ENCODE measurements at places on chromosomes 12 and 14. TPM values are rescaled to one million over a fixed set of nuclear protein-coding genes. Genes with fewer than 3 reads are reported as not detected.

- H3K36me3 ChIP-seq: no peaks in the 10 kb centered on the region
- no peaks in the 10 kb centered on the region for H3K4me1 ChIP-seq
- no peaks in the 10 kb centered on the region for H3K27me3 ChIP-seq
- H3K4me3 ChIP-seq: no peak overlapping the region
Observed at GRCh38 chr14:44405011-44405486, 102.0 kb downstream of the FSCB start.

- peak overlapping the region; percentile 89 for H3K27ac ChIP-seq
- H3K36me3 ChIP-seq: no peaks in the 10 kb centered on the region
- no peaks in the 10 kb centered on the region for H3K27me3 ChIP-seq
- peaks cover 79% of the 10 kb centered on the region for H3K4me1 ChIP-seq
- peak; percentile 68 for DNase-seq
Observed at GRCh38 chr12:53048033-53048779, 1.7 kb upstream of the TNS2 start.

GRCh38 chr12:88398031-88398430 is 182.2 kb downstream of the KITLG start:
- no peak overlapping the region for H3K27ac ChIP-seq
- no peaks in the 10 kb centered on the region for H3K36me3 ChIP-seq
- no peaks in the 10 kb centered on the region for H3K4me1 ChIP-seq
- no peak overlapping the region for H3K4me3 ChIP-seq
- DNase-seq: no peak

- no peaks in the 10 kb centered on the region for H3K27me3 ChIP-seq
- no peak overlapping the region for H3K4me3 ChIP-seq
- H3K27ac ChIP-seq: no peak overlapping the region
- no peaks in the 10 kb centered on the region for H3K36me3 ChIP-seq
- no peaks in the 10 kb centered on the region for H3K4me1 ChIP-seq
Observed at GRCh38 chr14:71448431-71449315, 483.6 kb upstream of the RGS6 start.

- H3K4me1 ChIP-seq: peaks cover 13% of the 10 kb centered on the region
- no peak overlapping the region for H3K27ac ChIP-seq
- no peak for DNase-seq
- no peaks in the 10 kb centered on the region for H3K27me3 ChIP-seq
Observed at GRCh38 chr14:54465654-54466053, 23.1 kb downstream of the GMFB start.

DNA sequence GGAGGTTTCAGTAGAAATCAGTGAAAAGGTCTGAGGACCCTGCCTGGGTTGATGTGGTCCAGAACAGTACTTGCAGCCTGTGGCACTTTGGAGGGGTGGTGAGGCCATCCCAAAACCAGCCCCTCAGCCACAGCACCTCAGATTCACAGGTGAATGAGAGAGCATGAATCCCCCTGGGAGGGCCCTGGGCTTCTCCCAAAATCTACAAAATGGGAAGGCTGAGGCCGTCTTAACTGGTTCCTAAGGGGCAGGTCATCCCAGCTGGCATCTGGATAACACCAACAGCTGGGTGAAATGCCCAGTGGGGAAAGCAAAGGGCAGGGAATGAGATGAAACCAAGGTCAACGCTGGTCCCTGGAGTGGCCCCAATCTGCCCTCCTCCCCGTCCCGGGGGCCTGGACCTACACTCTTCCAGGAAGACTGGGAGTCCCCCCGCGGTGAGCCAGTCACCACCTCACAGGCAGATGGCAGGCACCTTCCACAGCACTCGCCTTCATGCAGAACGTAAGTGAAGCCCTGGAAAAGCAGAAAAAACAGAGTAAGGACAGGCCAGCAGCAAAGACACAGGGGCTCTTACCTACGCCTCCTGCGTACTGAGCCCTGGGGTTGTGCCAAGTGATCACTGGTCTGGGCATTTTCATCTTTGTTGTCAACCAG is 26.3 kb upstream of the ANO2 start:
- H3K4me3 ChIP-seq: no peak overlapping the region
- H3K4me1 ChIP-seq: no peaks in the 10 kb centered on the region
- DNase-seq: no peak
- H3K36me3 ChIP-seq: no peaks in the 10 kb centered on the region
- no peak overlapping the region for H3K27ac ChIP-seq

- peak overlapping the region; percentile 9 for H3K27ac ChIP-seq
- DNase-seq: no peak
- H3K36me3 ChIP-seq: no peaks in the 10 kb centered on the region
- no peaks in the 10 kb centered on the region for H3K27me3 ChIP-seq
Observed at GRCh38 chr12:46470975-46471374, 98.4 kb upstream of the SLC38A2 start.

DNA sequence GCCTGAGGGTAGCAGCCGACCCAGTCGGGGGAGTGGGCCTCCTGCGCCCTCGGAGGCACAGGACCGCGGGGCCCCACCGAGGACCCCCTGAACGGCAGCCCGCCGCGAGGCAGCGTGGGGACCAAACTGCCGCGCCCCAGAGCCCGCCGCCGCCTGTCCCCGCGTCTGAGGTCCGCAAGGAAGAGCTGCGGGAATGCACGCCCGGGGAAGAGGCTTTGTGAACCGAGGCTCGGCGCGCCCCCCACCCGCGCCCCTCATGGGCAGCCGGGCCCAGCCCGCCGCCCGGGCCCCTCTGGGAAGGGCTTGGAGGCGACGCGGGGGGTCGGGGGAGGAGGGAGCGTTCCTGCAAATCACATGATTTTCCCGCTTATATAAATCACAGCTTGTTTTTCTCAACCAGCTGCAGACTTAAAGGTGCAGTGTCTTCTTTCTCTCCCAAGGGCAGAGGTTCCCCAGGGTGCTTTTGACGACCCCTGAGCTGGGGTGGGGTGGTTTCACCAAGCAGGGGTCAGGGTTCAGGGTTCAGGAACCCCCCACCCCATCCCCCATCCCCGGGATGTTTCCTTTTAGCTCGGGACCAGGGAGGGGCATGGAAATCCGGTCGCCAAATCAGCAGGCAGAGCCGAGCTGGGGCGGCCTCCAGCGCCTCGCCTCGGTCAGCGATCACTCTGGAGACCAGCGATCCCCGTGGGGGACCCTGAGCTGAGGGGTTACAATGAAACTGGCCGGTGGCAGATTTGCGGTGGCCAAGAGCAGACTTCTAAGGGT is 44.7 kb upstream of the ATP23 start:
- no peak overlapping the region for H3K27ac ChIP-seq
- peaks cover 44% of the 10 kb centered on the region for H3K4me1 ChIP-seq
- peaks cover 57% of the 10 kb centered on the region for H3K27me3 ChIP-seq
- peak overlapping the region; percentile 67 for H3K4me3 ChIP-seq
- H3K36me3 ChIP-seq: no peaks in the 10 kb centered on the region

- H3K27ac ChIP-seq: no peak overlapping the region
- H3K4me1 ChIP-seq: peaks cover 15% of the 10 kb centered on the region
- H3K27me3 ChIP-seq: no peaks in the 10 kb centered on the region
- H3K4me3 ChIP-seq: no peak overlapping the region
Observed at GRCh38 chr14:66487164-66487563, 993 bp downstream of the CCDC196 start.

DNA sequence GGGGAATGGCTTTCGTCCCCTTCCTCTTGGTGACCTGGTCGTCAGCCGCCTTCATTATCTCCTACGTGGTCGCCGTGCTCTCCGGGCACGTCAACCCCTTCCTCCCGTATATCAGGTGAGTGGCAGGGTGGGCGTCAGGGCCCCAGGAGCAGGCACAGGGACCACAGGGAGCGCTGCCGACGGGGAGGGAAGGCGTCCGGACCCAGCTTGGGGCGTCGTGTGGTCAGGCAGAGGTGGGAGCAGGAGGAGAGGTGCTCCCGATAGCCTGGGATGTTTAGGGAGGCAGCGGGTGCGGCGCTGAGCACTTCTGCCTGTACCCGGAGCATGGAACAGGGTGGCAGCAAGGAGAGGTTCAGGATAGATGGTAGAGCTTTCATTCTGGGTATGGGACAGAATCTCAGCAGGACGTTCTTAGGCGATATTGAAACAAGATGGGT is 444 bp downstream of the DRAM1 start:
- H3K27me3 ChIP-seq: no peaks in the 10 kb centered on the region
- peaks cover 60% of the 10 kb centered on the region for H3K4me1 ChIP-seq
- no peak for DNase-seq
- no peaks in the 10 kb centered on the region for H3K36me3 ChIP-seq
- peak overlapping the region; percentile 81 for H3K4me3 ChIP-seq

Gene NDRG2
- polyA plus RNA-seq: 189 TPM

Gene OR4E2
- polyA plus RNA-seq: not detected

Gene ADAM20
- 0.08 TPM for polyA plus RNA-seq

Data from HepG2 (cell line).